ENCODE measurements at places on chromosomes 4 and X.

GRCh38 chr4:88629826-88630225, 37.5 kb downstream of the HERC3 start:
- no peak for DNase-seq

DNA sequence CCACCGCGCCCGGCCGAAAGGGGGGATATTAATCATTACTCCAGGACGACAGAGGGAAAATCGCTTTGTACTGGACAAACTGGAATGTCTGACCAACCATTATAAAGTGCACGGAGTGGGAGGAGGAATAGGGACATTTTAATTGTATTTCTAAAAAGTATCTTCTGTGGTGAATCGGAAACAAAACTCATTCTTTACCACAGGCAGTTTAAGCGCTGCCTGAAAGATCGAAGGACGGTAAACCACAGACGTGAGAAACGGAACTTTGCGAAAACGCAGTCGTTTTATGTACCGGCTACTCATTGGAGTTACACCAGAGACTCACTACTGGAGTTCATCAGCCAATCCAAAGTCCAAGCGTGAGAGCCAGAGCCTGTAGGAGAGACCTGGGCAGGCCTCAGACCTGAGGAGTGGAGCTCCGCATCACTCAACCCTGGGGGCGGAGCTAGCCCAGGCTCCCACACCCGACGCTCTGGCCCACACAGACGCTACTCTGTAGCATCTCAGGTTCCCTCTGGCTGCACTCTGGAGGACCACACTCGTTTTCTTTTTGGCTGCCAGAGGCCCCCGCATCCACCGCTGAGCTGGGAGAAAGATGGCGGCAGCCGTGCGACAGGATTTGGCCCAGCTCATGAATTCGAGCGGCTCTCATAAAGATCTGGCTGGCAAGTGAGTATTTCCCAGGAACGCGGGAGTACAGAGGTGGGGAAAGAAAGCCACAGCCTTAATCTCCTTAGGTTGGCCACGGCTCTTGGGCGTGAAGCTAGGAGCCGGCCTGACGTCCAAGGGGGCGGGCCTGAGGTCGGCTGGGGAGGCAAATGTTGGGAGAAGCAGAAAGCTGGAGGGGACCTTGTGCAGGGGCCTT, at the start of gene COPS4:
Gene COPS4, plus strand, starts transcription at position 554 of the 865 bp plus-strand sequence. Its CDS starts 42 bp downstream, at position 596.
- peak; percentile 93 for DNase-seq

GRCh38 chr4:64497491-64497890, 88.2 kb upstream of the TECRL start:
- DNase-seq: no peak

GRCh38 chr4:8886612-8887406, 15.2 kb upstream of the HMX1 start:
- DNase-seq: no peak

GRCh38 chr4:143251348-143251747, 66.6 kb downstream of the USP38 start:
- DNase-seq: no peak

- DNase-seq: no peak
These were observed 109.8 kb upstream of the HPGD start for GRCh38 chr4:174631901-174632758.

- no peak for DNase-seq
These were observed 78.8 kb downstream of the TMEM47 start for GRCh38 chrX:34578237-34578636.

DNA sequence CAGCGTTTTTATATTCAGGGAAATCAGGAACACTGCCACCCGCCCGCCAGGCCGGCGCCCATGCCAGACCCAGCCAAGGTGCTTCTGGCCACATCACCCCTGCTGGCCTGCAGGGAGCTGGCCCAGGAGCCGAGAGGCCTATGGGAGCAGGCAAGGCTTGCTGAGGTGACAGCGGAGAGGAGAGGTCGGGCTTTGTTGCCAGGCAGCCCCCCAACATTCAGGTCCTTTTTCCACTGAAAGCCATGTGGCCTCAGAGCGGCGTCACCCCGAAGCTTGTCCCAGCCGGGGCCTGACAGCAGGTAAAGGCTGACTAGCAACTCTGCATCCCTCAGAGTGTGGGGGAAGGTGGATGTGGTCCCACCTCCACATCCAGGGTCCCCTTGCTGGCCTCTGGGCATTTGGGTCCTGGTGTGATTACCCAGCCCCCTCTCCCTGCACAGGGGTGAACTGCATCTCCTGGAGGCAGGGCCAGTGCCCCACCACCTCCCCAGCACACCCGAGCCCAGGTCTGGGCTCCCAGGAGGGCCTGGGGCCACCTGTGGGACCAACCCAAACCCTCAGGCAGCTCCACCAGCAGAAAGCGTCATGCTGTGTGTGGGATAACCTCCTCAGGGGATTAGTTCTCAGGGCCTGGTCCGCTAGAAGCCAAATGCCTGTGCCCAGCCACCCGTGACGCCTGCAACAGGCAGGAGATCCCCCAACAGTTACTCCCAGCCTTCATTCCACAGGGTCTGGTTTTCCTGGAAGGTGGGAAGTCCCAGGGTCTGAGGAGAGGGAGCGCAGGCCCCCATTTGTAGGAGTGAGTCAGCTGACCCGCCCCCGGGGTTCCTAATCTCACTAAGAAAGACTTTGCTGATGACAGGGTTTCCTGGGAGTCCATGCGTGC, at the start of gene PDE6B:
Gene PDE6B, plus strand, starts transcription at position 869 of the 886 bp plus-strand sequence. CDS start 54 bp downstream, outside the sequence.
- no peak for DNase-seq
